ENCODE measurements at places on chromosomes 2 and 18.

GRCh38 chr2:102001767-102002142 is 10.0 kb downstream of the IL1R2 start:
- no peak for DNase-seq

- no peak for DNase-seq
These were observed 1633.7 kb upstream of the CELF4 start for GRCh38 chr18:39199231-39199855.

- no peak for DNase-seq
These were observed 56.3 kb downstream of the FOXI3 start for GRCh38 chr2:88396209-88396608.

GRCh38 chr2:236694146-236694888 is 124.7 kb downstream of the ACKR3 start:
- no peak for DNase-seq

GRCh38 chr2:96396602-96397001 is 61.0 kb downstream of the NCAPH start:
- DNase-seq = no peak

- no peak for DNase-seq
These were observed 115.7 kb downstream of the GYPC start for GRCh38 chr2:126771501-126772195.

DNA sequence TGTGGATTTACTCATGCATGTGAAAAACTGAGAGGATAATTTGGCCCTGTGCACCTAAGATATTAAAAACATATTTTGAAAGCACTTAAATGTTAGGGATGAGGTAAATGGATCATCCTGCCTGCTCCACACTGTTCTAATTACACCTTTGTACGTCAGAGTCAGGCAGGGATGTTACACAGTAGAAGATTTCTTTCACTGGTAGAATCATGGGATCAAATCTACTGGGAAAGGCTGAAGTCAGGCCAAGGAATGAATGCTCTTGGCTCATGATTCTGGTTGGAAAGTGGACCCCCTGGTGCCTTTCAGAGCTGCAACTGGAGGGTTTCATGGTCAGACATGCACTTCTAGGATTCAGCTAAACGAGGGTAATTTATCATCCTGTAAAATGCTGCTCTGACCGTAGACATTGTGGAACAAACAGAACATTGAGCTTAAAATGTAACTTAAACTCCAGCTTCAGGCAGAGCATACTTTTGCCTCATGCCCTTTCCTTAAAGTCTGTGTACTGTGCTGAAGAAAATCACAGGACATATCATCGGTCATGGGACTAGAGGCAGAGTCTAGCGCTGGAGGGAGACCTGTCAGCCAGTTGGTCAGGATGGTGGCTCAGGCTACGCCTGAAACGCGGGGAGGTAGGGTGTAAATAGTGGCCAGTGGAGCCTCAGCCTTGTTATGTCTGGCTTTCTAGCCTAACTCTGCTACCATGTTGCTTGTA is 4.9 kb downstream of the KCNE4 start:
- DNase-seq = no peak

- no peak for DNase-seq
These were observed 150.0 kb upstream of the ALKAL2 start for GRCh38 chr2:437756-438393.

- no peak for DNase-seq
These were observed 143.8 kb downstream of the SH3BP4 start for GRCh38 chr2:235095569-235095968.

DNA sequence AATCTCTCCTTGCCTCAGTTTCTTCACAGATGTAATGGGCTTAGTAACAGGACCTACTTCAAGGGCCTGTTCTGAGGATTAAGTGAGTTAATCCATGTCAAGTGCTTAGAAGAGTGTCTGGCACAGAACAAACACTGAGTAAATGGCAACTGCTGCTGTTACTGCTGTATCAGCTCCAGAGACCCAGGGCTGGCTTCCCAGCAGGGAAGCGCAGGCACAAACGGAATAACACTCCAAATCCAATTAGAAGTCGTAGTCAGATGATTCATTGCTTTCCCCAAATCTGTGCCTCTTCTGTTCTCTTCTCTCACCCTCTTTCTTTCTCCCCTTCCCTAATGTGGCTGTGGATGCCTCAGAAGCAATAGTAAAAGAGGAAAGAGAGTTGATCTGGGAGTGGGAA is 101.1 kb upstream of the FZD7 start:
- DNase-seq = no peak

DNA sequence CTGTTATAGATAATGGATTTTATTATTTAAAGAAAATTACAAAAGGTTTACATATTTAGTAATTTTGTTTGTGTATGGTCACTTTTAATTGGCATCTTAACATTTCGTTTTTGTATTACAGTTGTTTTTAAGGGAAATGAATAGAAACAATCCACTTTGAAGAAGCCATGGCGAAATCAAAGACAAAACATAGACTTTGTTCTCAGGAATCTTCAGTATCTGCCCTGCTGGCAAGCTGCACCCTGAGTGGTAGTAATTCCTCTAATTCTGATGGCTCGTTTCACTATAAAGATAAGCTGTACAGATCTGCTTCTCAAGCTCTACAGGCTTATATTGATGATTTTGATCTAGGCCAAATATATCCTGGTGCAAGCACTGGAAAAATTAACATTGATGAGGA is 2.7 kb downstream of the C18orf54 start:
- DNase-seq = no peak

- DNase-seq = no peak
These were observed 61.5 kb upstream of the NEDD4L start for GRCh38 chr18:57982372-57983021.

DNA sequence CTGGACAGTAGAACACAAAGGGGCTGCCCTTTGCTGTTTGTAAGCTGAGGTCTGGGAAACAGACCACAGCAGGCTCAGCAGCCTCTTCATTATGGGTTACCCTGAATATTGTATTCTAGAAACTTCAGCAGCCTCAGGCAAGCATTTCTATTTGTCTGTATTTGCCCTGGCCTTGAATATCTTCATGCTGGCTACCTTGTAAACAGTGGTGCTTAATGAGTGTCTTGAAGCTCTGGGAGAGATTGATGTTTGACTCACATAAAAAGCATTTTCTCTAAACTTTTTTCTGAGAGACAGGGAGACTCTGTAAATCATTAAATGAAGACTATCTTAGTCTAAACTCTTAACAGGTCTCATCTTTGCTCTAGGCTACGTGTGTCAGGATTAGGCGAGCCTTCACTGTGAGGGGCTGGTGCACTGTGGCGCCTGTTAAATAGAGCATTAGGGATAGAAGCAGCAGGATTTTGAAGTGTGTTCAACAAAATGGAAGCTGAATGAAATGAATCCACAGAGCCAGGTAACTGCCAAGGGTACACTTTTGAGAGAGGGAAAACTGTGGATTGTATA is 53.1 kb upstream of the MEX3C start:
- no peak for DNase-seq

GRCh38 chr18:23634692-23635091 is 28.0 kb downstream of the ANKRD29 start:
- no peak for DNase-seq

DNA sequence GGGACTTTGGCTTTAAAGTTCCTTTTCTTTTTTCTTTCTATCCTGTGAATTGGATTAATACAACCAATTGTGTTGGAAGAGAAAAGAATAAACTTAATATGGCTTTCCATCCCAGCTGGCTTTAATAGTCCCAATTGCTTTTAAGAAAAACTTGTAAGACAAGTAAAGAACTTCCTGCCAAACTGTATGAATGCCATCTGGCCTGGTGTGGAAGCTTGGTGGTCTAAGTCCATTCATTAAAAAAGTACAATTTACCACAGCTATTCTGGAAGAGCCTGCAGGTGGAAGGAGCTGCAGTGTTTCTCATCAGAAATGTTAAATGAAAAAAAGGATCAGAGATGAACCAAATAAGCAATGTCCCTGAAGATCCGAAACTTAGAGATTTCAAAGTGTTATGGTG is 103.9 kb downstream of the KLHL14 start:
- no peak for DNase-seq

GRCh38 chr2:30958918-30959265 is 151.6 kb upstream of the CAPN13 start:
- DNase-seq = peak; percentile 43

DNA sequence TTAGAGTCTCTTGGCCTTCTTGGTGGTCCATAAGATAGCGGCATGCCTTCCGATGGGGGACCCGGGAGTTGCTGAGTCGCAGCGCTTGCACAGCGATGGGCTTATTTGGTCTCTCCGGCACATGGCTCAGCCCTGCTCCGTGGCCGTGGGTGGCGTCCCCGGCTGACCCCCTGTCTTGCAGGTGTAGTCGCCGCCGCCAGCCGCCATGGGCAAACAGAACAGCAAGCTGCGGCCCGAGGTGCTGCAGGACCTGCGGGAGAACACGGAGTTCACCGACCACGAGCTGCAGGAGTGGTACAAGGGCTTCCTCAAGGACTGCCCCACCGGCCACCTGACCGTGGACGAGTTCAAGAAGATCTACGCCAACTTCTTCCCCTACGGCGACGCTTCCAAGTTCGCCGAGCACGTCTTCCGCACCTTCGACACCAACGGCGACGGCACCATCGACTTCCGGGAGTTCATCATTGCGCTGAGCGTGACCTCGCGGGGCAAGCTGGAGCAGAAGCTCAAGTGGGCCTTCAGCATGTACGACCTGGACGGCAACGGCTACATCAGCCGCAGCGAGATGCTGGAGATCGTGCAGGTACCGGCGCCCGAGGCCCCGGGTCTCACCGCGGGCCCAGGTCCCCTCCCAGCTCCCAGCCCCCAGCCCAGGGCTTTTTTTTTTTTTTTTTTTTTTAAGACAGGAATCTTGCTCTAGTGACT is 28.4 kb downstream of the ODC1 start:
- no peak for DNase-seq

DNA sequence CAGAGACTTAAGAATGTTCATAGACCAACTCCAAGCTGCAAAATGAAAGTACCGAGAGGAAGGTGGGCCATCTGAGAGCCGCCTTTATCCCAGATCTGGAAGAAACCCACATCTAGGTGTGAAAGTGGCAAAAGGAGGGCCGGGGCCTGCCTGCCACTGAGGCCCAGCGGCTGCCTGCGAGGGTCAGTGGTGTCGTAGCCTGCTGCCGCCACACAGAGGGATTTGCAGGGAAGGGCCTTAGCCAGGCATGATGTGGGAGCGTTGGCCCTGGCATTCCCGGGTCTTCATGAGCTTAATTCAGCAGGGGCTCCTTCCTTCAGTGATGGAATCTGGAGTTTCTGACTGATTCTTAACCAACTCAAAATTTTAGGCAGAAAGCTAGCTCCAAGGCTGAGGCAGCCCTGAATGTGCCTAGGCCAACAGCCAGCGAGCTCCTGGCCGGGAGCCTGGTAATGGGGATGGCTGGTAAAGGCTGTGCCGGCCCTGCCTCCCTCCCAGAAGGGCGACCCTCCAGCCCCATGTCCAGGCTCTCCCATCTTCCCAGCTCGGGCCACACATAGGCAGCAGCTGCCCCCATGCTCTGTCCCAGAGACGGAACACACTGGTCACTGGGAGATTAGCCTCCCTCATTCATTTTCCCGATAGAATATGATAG is 230.1 kb downstream of the AGAP1 start:
- no peak for DNase-seq

GRCh38 chr2:8416001-8416571 is 265.8 kb upstream of the ID2 start:
- DNase-seq = no peak

DNA sequence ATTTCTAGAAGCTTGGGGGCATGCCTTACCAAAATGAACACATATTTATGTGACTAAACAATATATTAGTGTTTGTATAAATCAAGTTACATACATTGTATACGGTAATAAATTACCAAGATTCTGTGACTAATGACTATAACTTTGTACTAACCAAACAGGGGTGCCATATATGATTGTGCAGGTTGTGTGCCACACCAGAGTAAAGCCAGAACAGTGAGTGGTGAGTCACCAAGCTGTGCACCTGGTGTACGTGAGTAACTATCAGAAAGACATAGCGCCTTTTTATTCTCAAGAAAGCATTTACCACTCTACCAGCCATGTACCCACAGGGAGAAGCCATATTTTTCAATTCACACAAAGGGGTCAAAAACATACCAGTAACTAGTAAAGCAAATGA is 453.2 kb upstream of the PIK3C3 start:
- no peak for DNase-seq

All from inflammatory macrophage (primary cell).